ENCODE measurements at places on chromosomes 3 and 15. TPM values are rescaled to one million over a fixed set of nuclear protein-coding genes. Genes with fewer than 3 reads are reported as not detected.

The RBMS3 gene
- total RNA-seq: 45.9 TPM

- H3K27ac ChIP-seq: no peak overlapping the region
- no peaks in the 10 kb centered on the region for H3K27me3 ChIP-seq
- DNase-seq: no peak
- H3K4me1 ChIP-seq: no peaks in the 10 kb centered on the region
- no peak overlapping the region for H3K4me3 ChIP-seq
Measured at GRCh38 chr3:94778814-94779494, 716.1 kb downstream of the NSUN3 start.

The SEMA6D gene
- 1.5 TPM for total RNA-seq

The CCDC39 gene
- total RNA-seq: not detected

DNA sequence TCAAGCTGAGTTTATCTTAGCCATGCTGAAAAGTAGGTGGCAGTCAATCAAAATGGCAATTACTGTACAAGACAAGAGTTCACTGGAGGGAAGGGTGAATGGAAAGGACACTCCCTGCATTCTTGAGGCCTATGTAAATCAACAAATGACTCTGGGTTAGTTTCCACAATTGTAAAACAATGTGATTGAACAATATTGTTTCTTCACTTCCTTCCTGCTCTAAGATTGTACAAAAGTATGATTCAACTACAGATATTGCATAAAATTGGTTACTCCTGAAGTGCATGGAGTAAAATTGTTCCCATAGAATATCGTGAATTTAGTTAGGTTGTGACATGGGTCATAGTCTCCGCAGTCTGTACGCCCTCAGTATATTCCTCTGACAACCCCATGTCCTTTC, 277.6 kb downstream of the LPP start:
- H3K36me3 ChIP-seq: no peaks in the 10 kb centered on the region
- H3K27ac ChIP-seq: no peak overlapping the region
- no peaks in the 10 kb centered on the region for H3K27me3 ChIP-seq

The GOLGA6B gene
- not detected for total RNA-seq

The PLA2G4E gene
- not detected for total RNA-seq

The PDCD7 gene
- total RNA-seq: 14.7 TPM

GRCh38 chr15:73856458-73857192, 16.7 kb upstream of the TBC1D21 start:
- H3K36me3 ChIP-seq: no peaks in the 10 kb centered on the region
- DNase-seq: no peak
- H3K27me3 ChIP-seq: no peaks in the 10 kb centered on the region
- no peak overlapping the region for H3K27ac ChIP-seq
- H3K4me3 ChIP-seq: no peak overlapping the region

The KY gene
- not detected for total RNA-seq

Data from uterus (tissue), 4 donors.